NCI-H748 treated with DMSO at 0.1 percent for 48 hours (cell line): ENCODE measurements at places on chromosomes 2 and 18.

DNA sequence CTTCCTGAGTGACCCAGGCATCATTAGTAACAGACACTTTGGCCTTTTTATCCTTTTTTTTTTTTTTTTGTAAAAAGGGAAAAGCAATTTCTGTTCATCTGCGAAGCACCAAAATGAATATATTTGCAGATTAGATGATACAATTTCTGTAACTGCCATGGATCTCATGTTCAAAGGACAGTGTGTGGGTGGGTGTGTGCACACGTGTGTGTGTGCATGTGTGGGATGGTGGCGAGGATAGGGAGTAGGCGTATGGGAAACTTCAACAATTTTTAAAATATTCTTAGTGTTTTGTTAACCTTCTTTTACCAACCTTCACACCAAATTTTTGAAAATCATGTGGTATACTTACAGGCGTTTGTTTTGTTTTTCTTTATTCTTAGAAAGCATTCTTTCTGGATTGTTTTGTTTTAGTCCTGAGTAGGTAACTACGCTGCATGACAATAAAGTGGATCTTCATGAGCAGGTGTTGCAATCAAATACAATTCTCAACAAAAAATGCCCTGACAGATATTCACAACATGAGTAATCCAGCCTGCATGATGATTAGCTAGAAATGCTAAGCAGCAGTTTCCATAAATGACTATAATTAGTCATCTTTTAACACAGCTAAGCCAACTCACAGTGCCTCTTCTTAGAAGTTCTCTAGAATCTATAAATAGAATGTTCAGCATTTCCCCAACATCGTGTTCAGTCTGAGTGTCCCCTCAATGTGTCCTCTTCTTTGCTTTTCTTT lies 53.5 kb upstream of the RMDN2 start:
- DNase-seq: no peak

- no peak for DNase-seq
Observed at GRCh38 chr2:10820978-10821695, 8.6 kb upstream of the PDIA6 start.

- no peak for DNase-seq
Observed at GRCh38 chr2:231146665-231147064, 21.8 kb upstream of the HTR2B start.

GRCh38 chr2:53104263-53104662 lies 663.3 kb upstream of the CHAC2 start:
- no peak for DNase-seq

GRCh38 chr2:218138047-218138446 lies 12.2 kb downstream of the CXCR2 start:
- DNase-seq: no peak

- no peak for DNase-seq
Observed at GRCh38 chr2:202164411-202164810, 74.0 kb downstream of the SUMO1 start.

- no peak for DNase-seq
Observed at GRCh38 chr2:216727346-216728122, 32.2 kb upstream of the IGFBP5 start.

DNA sequence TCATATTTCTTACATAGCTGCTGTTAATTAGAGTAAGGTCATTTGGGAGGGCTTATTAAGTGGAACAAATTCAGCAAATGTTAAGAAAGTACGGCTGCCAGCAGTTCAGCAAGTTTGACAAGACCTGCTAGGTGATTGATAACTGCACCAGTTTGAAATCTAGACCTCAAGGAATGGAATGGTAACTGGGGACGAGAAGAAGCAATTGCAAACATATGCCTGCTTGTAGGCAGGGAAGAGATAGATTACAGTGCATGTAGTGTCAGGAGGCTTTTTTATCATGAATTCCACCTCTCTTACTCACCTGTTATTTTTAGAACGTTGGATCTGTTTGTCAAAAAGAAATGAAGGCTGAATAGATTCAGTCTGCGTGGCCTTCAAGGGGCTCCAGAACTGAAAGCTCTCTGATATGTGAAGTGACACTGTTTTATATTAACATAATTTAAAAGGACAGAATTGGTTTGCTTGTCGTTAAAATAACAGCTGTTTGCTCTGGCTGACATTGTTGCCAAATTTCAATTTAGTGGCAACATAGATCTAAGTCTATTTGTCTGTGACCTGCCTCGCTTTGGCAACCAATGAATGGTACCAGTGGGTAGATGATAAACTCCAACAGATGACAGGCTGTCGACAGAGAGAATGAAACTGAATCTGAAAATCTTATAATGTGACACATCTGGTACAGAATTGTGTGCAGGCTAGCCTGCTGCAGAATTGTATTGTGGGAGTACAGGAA lies 199.3 kb downstream of the ZNF407 start:
- no peak for DNase-seq

DNA sequence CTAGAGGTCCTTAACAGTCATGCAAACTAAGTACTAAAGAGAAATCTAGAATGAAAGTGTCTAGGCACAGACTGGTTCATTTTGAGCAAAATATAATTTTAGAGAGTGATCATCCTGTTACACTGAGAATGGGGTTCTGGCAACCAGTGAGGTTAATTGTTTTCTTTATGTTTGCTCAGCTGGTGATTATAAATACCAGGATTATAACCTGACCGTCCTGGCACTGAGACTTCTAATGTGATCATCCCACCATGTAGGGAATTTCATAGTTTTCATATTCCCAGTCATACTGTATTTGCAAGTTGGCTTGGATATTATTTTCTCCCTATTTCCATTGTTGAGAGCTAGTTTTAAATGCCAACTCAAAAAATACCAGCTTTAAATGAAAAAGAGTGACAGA lies 852.5 kb upstream of the LRATD1 start:
- peak; percentile 33 for DNase-seq

DNA sequence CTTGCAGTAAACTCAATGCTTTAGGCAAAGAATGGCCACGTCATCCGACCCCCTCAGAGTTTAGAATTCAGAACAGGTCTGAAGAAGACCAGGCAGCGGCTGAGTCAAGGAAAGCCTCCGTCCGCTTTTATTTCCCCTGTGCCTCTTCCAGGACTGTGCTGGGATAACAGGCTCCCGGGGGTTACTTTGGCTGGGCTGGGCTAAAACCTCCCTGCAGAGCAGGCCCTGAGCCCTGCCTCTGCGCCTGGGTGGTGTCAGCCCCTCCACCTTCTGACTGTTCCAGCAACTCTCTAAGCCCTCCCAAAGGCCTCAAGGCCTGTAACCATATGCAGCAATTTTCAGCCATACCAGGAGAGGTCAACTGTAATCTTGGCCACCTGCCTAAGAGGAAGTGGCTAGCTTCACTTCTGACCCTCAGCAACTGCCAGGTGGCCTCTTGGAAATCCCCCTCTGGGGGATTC lies 166.5 kb downstream of the RPIA start:
- DNase-seq: no peak
